Esophagus squamous epithelium (tissue), 5 donors: ENCODE measurements at places on chromosomes 12 and 14.

- DNase-seq, result no peak
These were observed 125.1 kb downstream of the APAF1 start for GRCh38 chr12:98770230-98770629.

DNA sequence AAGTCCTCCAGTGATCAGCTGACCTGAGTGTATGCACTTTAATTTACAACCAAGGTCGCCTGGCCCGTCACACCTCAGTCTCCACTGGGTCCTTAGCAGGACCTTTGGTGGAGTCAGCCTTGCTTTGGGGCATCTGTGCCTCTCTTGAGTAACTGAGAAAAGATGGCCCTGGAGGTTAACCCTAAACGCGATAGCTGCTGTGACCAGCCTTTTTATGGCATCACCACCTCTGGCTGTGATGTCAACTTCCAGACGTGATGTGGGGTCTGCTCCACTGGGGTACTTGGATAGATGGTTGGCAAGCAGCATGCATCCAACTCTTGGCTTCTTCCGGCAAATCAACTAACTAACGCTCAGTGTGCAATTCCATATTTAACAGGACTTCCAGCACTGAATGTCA lies 122.8 kb upstream of the RTL1 start:
- DNase-seq, result no peak

DNA sequence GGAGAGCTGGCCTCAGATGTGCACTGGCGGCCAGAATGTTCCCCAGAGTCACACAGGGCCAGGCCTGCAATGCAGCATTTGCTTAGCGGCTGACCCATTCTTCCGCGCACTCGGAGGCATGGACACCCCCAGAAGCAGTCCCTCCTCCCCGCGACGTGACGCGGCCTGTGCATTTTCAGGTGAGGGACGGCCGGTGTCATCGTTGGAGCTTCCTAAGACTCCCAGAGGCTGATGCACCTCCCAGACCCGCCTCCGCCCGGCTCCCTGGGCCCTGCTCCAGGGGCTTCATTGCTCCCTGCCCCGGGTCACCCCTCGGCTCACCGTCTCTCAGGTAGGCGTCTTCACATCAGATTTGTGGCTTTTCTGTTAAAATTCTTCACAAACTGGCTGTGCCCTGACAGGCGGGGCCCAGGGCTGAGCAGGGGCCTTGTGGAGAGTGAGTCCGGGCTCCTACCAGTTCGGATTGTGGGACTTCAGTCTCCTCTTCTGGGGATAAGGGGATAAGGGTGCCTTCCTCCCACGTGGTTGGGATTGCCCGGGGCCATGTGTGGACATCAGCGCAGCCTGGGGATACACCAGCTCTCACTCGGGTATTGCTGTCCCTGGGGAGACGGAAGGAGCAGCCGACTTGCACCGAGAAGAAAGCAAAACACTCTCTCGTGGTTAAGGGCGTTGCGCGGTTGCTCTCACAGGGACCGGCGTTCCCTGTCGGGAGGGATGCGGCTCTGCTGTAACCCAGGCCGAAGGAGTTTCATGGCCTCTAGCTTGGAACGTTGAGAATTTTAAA lies 249.1 kb downstream of the ADGRD1 start:
- DNase-seq, result no peak

- no peak for DNase-seq
These were observed 19.6 kb downstream of the SOX5 start for GRCh38 chr12:23929906-23930305.

DNA sequence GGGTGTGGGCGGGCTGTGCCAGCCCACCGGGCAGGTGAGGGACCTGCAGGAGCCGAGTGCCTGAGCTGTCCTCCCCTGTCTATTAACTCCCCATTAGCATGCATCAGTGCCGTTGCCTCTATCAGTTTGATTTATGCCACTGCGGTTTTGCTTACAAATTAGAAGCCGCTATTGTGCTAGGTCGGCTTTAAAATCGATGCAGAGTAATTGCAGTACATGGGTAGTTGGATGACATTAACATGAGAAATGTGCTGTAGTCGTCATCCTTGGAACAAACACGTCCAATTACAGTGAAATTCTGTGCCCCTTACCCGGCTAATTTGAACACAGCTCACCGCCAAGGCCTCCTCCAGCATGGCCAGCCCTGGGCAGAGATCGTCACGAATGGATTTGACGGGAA lies 145.8 kb downstream of the TSPAN9 start:
- DNase-seq, result no peak

DNA sequence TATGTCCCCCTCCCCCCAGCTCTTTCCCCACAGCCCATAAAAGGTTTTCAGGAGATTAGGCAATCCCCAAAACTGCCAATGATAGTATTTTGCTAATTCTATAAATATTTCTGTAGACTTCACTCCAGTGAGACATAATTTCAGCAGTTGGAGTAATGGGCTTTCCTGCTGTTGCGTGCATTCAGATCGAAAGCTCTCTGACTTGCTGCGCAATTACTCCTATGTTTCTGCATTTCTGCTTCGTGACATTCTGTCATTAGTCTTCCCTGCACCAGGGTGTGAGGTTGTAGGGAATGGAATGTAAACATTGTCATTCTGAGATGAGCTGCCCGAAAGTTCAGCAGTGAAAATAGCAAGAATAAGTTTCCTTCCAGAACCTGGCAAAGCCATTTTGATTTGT lies 58.2 kb downstream of the SAMD4A start:
- no peak for DNase-seq

DNA sequence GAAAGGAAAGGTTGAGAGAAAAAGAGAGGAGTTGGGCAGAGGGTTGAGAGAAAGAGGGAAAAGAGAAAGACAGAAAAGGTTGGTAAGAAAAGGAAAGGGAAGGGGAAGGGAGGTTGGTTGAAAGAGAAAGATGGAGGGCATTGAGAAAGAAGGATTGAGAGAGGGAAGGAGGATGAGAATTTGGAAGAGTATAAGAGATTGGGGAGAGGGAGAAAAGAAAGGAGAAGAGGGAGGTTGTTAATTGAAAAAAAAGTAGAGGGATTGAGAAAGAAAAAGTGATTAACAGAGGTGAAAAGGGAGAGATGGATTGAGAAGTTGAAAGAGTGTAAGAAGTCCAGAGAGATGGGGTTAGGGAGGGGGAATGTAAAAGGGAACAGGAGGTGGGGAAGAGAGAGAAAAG lies 21.5 kb upstream of the ERGIC2 start:
- DNase-seq, result no peak

GRCh38 chr12:238116-238515 lies 24.2 kb upstream of the SLC6A12 start:
- no peak for DNase-seq

- DNase-seq, result no peak
These were observed 60.9 kb upstream of the NID2 start for GRCh38 chr14:52129721-52130120.
